ENCODE measurements at places on chromosomes 1 and 21.

GRCh38 chr1:102897557-102897956 is 210.8 kb downstream of the COL11A1 start:
- DNase-seq: peak; percentile 47

- DNase-seq: peak; percentile 48
Observed at GRCh38 chr1:209349363-209350308, 233.9 kb upstream of the CAMK1G start.

DNA sequence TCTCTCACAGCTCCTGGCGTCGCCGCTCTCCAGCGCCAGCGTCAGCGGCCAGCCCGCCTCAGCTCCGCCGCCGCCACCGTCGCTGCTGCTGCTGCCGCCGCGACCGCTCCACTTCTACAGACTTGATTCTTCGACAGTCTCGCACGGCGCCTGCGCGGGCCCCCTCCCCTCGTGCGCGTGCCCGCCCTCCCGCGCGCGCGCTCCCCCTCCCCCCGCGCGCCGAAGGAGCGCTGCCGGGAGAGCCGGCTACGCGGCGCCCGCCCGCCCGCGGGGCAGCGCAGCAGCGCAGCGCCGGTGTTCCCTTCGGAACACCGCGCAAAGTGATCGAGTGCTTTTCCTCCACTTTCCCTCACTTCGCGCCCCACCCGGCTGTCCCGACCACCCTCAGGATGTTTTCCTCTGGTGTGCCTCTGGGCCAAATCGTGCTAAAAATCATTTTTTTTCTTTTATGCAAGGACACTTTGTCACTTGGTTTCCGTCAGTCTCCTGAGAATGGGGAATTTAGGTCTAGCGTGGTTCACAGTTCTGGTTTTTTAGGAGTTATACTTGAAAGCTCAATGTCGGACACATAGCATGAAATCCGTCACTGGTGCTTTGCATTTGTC is at the start of gene IRF2BP2:
IRF2BP2 (minus strand) TSS at position 118 of the 605 bp plus-strand sequence. CDS start 684 bp downstream, outside the sequence.
- DNase-seq: no peak

DNA sequence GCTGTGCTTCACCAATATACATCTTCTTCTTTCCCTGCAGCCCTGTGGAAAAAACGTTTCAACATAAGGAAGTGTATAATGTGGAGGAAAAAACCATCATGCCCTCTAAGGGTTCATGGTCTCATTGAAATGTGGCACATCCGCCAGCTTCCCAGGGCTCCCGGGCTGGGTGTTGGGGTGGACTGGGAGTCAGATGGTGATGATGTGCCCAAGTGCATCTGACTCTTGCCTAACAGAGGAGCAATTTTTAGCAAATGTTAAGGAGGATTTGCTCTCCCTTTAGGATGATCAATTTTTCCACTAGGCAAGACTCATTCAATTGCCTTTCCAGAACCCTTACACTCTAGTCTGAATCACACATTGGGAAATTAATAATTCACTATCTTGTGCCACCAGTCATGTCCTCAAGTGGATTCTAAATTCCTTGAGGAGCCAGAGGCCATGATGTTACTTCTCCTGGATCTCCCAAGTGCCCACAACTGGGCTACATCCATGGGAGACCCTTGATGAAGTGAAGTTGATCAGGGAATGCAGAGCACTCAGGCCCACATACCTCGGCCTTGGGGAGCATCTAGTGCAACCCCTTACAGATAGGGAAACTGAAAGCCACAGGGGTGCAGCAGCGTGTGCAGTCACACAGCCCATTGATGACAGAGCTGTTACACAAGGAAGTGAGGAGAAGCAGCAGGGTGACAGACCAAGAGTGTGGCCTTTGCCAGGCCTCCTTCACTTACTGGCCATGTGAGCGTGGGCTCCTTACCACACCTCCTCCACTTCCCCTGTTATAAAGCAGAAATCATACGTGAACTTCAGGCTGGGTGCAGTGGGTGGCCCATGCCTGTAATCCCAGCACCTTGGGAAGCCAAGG is 100.0 kb upstream of the SLC44A3 start:
- no peak for DNase-seq

DNA sequence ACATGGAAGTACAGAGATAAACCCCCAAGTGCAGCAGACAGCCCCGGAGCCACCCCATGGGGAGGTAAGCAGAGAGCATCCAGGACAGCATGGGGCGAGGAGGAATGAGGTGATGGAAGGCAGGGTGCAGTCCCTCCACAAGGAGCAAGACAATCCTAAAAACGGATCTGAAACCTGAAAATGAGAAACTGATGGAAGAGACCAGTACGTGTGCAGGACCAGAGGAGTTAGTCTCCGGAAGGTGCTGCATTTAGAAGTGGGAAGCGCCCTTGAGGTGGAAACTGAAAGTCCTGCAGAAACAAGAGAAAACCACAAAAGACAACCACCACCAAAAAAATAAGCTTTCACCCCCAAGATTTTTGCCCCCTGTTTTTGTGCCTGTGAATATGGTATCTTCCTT is 17.4 kb upstream of the DDOST start:
- no peak for DNase-seq

DNA sequence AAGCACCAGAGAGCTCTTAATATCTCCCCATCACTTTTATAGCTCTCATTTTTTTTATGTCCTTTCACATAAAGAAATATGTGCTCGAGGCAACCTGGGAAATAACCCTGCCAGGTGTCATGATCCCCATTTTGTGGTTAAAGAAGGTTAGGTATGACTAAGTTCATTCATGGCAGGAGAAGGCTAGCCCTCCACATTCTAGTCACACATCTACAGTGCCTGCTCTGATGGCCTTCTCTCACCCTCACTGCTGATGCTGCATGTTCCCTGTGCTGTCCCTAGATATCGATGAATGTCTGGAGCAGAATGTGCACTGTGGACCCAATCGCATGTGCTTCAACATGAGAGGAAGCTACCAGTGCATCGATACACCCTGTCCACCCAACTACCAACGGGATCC is 187.5 kb downstream of the TPR start:
- no peak for DNase-seq

GRCh38 chr1:219416598-219417238 is 196.2 kb downstream of the ZC3H11B start:
- no peak for DNase-seq

DNA sequence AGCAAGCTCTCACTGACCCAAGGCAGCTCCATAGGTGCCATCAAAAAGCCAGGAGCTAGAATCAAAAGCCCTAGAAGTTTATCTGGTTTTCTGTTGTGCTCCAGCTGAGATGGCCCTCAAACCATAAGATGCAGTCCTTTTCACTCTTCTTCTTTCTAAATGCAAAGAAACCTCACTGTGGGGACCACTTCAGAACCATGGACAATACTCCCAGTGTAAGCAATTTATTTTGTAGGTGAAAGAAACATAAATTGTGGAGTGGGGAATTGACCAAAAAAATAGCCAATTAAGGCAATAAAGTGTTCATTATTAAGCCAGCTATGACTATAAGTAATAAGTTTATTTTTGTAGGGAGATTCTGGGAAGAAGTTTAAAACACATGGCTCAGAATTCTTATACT is 1399.9 kb downstream of the PLA2G4A start:
- no peak for DNase-seq

- DNase-seq: no peak
Observed at GRCh38 chr1:54623216-54624007, at the start of gene FAM151A. TSS of gene FAM151A (minus strand) at chr1:54623525. CDS start at chr1:54623395, 130 bp downstream.

DNA sequence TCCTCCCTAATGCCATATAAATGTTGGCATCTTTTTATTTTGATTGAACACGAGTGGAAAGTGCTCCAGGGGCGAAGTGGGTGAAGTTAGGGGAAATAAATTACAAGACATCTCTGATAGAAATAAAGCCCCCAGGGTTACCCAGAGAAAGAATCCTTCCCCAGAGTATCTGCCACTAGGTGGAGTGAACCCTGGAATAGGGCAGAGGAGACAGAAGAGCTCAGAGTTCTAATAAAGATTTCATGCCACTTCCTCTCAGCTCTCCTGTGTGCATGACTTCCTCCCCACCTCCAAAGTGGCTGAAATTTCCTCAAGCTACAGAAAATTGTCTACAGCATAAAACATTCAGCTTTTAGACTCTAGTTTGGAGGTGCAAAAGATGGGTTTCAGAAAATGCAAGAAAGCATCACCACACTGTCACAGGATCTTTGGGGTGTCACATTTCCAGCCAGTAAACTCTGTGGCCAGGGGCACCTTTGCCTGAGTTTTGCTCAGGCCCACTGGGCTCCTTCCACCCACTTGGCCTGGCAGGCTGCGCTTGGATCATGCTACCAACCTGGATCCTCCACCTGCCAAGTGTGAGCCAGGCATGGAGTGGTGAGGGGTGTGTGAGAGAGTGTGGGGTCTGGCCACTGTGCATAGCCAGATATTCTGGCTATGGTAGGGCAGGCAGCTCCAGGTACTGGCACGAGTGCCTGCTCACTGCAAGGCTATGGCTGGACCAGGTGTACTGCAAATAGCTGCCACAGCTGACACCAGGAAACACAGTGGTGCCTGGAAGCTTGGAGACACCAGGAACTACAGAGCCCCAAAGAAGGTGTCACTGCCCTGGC is 208.8 kb upstream of the USP25 start:
- DNase-seq: no peak

DNA sequence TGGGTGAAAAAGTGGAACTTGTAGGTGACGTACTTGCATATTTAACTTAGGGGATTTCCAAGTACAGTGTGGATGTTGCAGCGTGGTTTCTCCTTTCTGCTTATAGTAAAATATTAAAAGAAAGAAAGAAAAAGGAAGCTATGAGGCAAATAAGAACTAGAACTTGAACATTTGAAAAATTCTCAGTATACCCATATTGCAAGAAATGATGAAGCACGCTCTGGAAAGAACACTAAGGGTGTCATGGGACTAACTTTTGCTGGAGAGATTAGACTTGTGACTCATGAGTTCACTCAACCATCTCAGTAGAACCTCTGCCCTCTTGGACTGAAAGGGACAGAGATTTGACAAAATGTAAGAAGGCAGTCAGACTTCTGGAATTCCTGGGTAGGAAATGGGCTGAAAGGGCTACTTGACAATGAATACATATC is 704.5 kb upstream of the ADGRL4 start:
- peak; percentile 44 for DNase-seq

Measured in skeletal muscle cell (primary cell).